ENCODE measurements at places on chromosomes 16 and 17.

GRCh38 chr17:47720754-47721533 lies 12.1 kb upstream of the TBX21 start:
- DNase-seq: no peak

GRCh38 chr16:14309906-14310305 lies 238.8 kb downstream of the MRTFB start:
- DNase-seq: no peak

DNA sequence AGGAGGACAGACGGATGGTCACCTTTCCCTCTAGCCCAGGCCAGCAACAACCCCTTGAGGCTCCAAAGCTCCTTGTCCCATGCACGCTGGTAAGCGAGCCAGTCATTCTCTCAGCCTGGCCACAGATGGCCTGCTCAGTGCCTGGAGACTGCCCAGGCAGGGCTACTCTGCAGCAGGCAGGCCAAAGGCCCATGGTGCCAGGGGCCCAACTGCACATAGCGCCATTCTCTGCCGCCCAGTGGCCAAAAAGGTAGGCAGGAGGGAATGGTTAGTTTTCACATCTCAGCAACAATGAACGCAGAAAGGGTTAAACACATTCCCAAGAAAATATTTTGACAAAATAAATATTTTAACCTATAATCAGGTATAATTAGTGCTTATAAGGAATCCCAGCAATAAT lies 7.7 kb upstream of the SREBF1 start:
- peak; percentile 95 for DNase-seq

GRCh38 chr17:10683853-10684252 lies 13.5 kb downstream of the SCO1 start:
- DNase-seq: no peak

GRCh38 chr17:67519801-67520251 lies 142.7 kb downstream of the PITPNC1 start:
- no peak for DNase-seq

- DNase-seq: no peak
Measured at GRCh38 chr16:84298376-84298899, 3.8 kb downstream of the WFDC1 start.

DNA sequence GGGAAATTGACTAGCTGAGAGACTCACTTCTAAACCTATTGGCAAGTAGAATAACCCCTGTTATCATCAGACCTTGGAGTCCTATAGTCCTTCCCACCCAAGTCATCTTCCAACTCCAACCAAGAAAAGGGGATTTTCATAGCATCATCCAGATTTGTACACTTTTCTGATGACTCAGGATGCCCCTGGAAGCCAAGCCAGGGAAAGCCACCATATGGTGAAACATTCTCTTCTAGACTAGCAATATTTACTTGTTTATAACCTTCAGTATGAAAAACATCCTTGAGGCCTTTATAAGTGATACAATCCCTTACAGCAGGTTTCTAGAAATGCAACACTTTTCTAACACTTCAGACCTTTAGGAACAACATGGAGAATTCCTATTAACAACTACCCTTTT lies 618.8 kb upstream of the CDH11 start:
- no peak for DNase-seq

GRCh38 chr17:51147650-51148049 lies 5.7 kb upstream of the NME1 start:
- no peak for DNase-seq

DNA sequence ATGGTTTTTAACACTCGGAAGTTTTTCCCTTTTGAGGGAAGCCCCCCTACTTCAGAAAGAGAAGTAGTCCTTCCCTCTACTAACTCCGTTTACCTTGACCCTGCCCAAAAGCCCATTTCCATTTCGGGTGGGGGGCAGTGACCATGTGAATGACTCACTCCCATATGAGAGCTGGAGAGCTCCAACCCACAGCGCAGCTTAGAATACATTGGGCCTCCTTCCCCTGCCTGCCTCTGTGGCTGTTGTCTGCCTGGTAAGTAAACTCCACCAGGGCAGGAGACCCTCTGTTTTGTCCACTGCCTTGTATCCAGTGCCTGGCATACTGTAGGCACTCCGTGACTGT lies 985 bp downstream of the SGSM2 start:
- DNase-seq: no peak
